Activated T-helper 9 cell treated with anti-CD3 and anti-CD28 coated beads, Interleukin-2, amount 50 U/mL, for 16 hours (primary cell): ENCODE measurements at places on chromosomes 1 and 21.

DNA sequence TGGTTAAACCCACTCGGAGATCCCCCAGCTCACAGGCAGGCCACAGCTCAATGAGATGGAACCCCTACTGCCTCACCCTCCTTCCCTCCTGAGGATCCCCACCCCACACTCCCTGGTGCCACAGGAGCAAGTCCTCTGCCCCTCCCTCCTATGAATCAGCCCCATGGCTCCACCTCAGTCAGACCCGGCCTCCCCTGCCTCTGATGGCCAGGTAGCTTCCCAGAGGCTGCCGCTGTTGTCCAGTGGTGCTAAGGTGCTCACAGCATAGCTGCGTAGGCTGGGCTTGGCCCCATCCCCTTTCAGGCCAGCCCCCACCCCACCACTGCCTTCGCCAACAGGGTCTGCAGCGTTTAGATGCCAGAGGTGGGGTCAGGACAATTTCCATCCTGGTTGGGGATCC is 98.5 kb upstream of the IGSF21 start:
- no peak for DNase-seq

DNA sequence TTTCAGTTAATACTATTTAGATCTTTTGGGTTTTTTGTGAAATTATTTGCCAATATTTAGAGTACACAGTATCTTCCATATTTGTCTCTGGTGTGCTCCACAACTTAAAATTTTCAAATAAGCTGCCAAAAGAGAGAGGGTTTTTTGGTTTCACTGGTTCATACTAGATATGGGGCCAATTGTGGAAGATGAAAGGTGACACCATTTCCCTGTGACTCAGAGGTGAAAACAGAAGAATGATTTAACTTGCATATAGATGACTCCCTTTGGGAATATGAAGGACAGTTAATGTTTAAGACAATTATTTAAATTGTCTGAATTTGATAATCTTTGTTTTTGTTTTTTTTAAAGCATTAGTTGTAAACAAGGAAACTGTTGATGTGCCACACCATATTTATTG is 37.5 kb downstream of the IVNS1ABP start:
- no peak for DNase-seq

DNA sequence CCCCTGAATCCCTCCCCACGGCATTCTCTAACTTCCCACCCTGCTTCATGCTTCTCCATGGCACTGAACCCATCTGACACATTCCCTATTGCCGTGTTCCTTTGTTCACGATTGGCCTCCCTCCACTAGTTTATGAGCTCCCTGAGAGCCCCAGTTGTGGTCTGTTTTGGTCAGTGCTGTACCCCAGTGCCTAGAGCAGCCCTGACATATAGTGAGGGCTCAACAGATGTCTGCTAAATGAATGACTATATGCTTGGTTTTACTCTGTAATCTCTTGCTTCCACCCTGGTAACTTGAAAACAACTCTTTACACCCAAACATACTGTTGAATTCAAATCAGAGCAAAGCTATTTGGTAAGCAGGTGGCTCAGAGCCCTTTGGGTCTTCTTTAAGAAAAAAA is 171.1 kb upstream of the EDN2 start:
- no peak for DNase-seq

GRCh38 chr21:38188037-38188436 is 68.8 kb upstream of the KCNJ15 start:
- DNase-seq, result no peak

DNA sequence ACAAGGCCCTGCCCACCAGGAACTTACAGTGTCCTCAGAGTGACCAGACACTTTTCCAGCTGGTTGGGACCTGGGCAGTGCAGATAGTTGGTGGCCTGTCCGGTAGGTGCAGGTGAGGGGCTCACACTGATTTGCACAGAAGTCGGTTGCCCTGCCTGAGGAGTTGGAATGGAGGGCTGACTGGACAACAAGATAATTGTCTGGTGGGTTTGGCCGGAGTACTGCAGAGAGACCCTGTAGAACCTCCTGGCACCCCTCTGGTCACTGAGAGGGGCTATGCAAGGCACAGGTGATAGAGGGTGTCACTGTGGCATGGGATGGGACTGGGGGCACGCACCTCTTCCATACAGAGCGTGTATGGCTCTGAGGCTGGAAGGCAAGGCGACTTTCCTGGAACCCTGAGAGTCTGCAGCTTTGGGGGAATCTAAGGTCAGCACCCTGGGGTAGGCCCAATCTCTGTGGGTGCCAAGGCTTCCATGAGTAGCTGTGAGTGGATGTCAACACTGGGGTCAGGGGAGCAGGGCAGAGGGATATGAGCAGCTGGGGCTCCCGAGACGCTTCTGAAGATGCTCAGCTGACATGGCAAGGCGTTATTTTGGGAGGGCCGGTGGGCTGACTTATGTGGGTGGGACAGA is 7.6 kb upstream of the PLA2G2D start:
- no peak for DNase-seq

DNA sequence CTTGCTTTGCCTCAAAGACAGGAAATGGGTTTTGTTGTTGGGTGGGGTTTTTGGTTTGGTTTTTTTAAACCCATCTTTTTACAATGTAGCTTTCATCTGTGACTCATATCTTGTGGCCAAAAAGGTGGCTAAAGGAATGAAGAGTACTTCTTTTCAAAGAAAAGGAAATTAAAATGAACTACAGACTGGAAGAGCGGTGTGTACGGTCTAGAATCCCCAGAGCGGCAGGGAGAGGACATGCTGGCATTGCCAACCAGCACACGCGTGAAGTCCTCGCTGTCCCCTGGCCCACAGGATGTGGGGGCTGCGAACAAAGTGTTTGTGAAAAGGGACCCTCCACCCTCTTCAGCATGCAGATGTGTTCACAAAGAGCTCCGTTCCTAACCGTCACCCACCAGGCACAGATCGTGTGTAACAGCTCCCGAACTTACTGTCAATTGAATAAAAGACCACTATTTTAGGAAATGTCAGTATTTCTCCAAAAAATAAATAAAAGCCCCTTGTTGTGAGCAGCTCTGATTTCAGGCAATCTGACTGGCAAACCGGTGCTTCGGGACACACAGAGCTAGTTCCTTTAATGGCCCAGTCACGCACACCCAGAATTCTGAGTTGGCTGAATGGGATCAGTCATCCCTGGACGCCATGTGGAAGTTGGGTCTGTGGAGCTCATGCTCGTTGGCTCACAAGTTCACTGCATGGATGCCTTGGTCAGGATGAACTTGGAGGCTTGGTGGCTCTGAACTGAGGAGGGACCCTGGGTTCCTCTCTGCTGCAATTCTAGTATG is 602.9 kb downstream of the NPHP4 start:
- no peak for DNase-seq

DNA sequence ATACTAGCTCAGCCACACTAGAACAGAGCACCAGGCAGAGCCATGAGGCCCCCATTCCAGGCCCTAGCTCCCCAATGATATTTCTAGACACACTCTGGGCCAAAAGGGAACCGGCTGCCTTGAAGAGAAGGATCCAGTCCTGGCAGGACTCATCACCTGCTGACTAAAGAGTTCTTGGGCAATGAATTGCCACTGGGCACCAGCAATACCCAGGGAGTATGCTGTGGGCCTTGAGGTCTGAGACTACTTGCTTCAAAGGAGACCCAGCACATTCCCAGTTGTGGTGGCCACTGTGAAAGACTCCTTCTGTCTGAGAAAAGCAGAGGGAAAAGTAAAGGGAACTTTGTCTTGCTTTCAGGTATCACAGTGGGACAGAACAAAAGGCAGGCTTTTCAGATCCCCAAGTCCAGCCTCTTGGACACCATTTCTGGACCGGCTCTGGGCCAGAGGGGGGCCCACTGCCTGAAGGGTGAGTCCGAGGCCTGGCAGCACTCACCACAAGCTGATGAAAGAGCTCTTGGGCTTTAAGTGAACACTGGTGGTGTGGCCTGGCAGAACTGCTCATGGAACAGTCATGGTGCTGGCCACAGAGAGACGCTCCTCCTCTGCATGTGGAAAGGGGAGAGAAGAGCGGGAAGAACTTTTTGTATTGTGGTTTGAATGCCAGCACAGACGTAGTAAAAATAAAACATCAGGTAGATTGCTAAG is 72.5 kb downstream of the CDC42BPA start:
- no peak for DNase-seq
